Left cardiac atrium (tissue), 4 donors: ENCODE measurements at places on chromosomes 2 and 18. TPM values are rescaled to one million over a fixed set of nuclear protein-coding genes. Genes with fewer than 3 reads are reported as not detected.

Gene PPP1R7
- total RNA-seq: 68.4 TPM

Gene FBXO41
- total RNA-seq: 2.0 TPM

Gene VSNL1
- 25.2 TPM for total RNA-seq

Gene ALPI
- not detected for total RNA-seq

Gene CLEC4F
- 0.21 TPM for total RNA-seq

Gene GPR45
- not detected for total RNA-seq

Gene CFAP210
- total RNA-seq: not detected

Gene ACTG2
- 13.5 TPM for total RNA-seq

Gene TSN
- total RNA-seq: 45.6 TPM

Gene ACVR1C
- total RNA-seq: 2.6 TPM

Gene PLCD4
- total RNA-seq: 0.73 TPM

Gene NT5C1B
- total RNA-seq: not detected

Gene TFPI
- 68.6 TPM for total RNA-seq

Gene EVX2
- total RNA-seq: not detected

Gene IL18RAP
- total RNA-seq: 1.3 TPM

Gene CTLA4
- total RNA-seq: 0.34 TPM

Gene GALR1
- 0.03 TPM for total RNA-seq

Gene NCKAP5
- 5.8 TPM for total RNA-seq

Gene CACNB4
- total RNA-seq: 0.32 TPM

Gene UGT1A6
- total RNA-seq: not detected

Gene ZNF521
- 29.4 TPM for total RNA-seq

Gene SDC1
- 0.21 TPM for total RNA-seq

Gene PSMA8
- total RNA-seq: not detected

Gene KLHL30
- 15.8 TPM for total RNA-seq

Gene SNORC
- 1.2 TPM for total RNA-seq

Gene DNER
- total RNA-seq: 32.9 TPM

Gene ZAP70
- 1.6 TPM for total RNA-seq

Gene ICA1L
- total RNA-seq: 6.3 TPM

Gene ELOA2
- not detected for total RNA-seq

Gene IL1RL1
- total RNA-seq: 54.0 TPM

Gene C2orf92
- total RNA-seq: 2.7 TPM

Gene ACVR2A
- total RNA-seq: 10.3 TPM

Gene MIB1
- total RNA-seq: 26.6 TPM

Gene CREG2
- total RNA-seq: not detected

Gene SEPTIN10
- 50.6 TPM for total RNA-seq

Gene MORN2
- 12.8 TPM for total RNA-seq

Gene DLX2
- not detected for total RNA-seq

Gene CDK5R2
- not detected for total RNA-seq

Gene SIX3
- total RNA-seq: not detected

Gene KCNS3
- total RNA-seq: 2.8 TPM

Gene SPC25
- 0.37 TPM for total RNA-seq

Gene AGXT
- 0.24 TPM for total RNA-seq

Gene INHBB
- total RNA-seq: 3.7 TPM

Gene CGREF1
- total RNA-seq: 5.9 TPM

Gene TNFAIP6
- 7.6 TPM for total RNA-seq
